ENCODE measurements at places on chromosomes 1 and 21.

GRCh38 chr1:20265250-20265649 lies 25.4 kb upstream of the VWA5B1 start:
- peaks cover 11% of the 10 kb centered on the region for H3K27me3 ChIP-seq
- no peak for DNase-seq
- no peak overlapping the region for H3K27ac ChIP-seq

DNA sequence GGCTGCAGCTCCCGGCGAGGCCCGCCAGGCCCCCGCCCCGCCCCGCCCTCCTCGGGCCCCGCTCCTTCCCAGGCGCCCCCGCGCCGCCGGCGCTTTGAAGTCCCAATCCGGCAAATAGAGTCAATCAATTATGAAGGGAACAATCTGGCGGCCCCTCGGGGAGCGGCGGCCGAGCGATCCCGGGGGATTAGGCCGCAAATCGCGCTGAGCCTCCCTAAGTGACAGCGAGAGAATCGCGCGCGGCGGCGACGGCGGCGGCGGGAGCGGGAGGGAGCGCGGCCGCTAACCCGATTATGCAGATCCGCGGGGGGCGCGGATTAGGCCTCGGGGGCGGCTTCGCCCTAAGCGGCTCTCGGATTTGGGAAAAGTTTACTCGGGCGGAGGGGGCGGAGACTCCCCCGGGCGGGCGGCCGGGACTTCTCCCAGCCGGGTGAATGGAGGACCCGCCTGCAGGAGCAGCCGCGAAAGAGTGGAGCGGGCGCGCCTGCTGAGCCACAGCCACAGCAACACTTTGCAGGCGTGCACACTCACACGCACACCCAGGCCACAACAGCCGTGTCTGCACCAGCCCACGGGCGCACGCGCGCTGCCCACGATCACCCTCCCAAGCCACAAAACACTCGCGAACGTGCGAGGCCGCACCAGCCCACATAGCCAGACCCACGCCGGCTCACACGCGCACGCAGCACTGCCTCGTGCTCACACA lies 23.0 kb upstream of the DMBX1 start:
- DNase-seq: peak; percentile 49
- no peak overlapping the region for H3K27ac ChIP-seq
- peaks cover 32% of the 10 kb centered on the region for H3K27me3 ChIP-seq
- H3K36me3 ChIP-seq: no peaks in the 10 kb centered on the region
- H3K4me1 ChIP-seq: peaks cover 9% of the 10 kb centered on the region

DNA sequence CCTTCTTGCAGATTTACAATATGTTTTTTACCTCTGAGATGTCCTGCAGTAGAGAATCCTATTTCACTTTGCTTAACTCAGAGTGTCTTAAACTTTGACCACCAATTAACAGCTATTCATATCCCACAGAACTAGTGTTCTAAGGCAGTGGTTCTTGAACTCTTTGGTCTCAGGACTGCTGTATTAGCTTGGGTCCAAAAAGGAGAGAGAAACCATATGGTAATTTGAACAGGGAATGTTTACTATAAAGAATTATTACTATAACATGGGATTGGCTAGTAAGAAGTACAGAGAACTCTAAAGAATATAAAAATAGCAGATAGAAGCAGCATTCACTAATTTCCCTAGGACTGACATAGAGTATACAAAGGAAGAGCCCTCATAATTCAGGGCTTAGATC lies 31.6 kb downstream of the FAM177B start:
- peaks cover 2% of the 10 kb centered on the region for H3K36me3 ChIP-seq
- no peak overlapping the region for H3K4me3 ChIP-seq
- DNase-seq: no peak
- no peak overlapping the region for H3K27ac ChIP-seq

DNA sequence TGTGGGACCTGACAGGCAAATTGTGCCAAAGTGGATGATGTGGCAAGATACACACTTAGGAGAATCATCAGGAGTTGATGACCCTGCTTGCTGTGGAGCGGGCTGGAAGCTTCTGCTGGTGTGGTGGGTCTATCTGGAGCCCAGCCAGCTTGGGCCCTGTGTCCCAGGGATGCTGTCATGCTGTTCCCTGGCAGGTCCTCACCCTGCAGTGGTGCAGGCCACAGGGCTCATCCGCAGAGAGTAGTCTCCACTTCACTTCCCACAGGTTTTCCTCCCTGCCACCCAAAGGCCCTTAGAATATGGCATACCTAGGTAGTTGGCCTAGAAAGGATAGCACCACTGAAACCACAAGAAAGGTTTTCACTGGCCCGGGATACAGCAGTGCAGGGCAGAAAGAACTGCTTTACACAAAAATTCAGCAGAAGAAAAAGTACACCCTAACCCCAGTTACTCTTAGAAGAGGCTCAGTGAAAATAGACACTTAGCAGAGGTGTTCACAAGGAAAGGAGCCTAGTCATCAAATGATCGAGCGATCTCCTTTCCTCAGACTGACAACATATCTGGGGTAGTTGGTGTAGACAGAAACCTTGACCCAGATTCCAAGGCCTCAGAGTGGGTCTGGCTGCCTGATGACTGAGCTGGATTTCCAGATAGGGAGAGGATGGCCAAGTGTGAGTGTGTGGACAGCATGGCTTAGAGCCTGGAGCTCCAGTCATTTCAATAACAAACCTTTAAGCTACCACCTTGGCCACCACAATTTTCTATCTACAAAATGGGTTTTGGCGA lies 1.3 kb upstream of the C1orf226 start:
- no peaks in the 10 kb centered on the region for H3K4me1 ChIP-seq
- H3K4me3 ChIP-seq: no peak overlapping the region
- no peaks in the 10 kb centered on the region for H3K36me3 ChIP-seq
- H3K27ac ChIP-seq: no peak overlapping the region
- H3K27me3 ChIP-seq: no peaks in the 10 kb centered on the region

DNA sequence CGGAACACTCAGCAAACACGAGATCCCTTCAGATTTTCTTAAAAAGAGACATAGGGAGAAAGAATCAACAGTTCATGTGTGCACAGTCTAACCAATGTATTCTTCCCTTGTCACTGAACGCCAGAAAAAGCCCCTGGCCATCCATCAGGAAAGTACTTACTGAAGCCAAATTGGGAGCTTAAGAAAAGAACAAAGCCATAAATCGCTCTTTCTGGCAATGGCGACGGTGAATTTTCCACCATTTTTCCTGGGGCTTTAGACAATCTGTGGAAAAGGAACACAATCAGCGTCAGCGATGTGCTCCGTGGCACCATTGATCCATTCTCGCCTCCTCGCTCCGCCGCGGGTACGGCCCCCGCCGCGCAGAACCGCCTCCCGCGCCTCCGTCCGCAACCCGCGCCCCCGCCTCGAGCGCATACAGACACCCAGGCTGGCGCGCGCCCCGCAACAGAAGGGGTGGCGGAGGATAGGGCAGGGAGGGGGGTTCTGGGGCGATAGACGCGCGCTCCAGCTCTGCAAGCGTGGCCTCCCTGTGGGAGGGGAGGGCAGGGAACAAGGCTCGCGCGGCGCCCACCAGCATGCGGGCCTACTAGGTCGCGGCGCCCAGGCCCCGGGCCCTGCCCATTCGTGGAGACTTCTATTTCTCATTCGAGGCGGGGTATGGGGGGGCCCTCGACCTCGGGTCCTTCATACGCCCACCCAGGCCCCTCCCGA lies 440 bp downstream of the PIGP start:
- H3K27me3 ChIP-seq: no peaks in the 10 kb centered on the region
- peaks cover 42% of the 10 kb centered on the region for H3K4me1 ChIP-seq
- peak overlapping the region; percentile 89 for H3K27ac ChIP-seq
- peak; percentile 81 for DNase-seq

DNA sequence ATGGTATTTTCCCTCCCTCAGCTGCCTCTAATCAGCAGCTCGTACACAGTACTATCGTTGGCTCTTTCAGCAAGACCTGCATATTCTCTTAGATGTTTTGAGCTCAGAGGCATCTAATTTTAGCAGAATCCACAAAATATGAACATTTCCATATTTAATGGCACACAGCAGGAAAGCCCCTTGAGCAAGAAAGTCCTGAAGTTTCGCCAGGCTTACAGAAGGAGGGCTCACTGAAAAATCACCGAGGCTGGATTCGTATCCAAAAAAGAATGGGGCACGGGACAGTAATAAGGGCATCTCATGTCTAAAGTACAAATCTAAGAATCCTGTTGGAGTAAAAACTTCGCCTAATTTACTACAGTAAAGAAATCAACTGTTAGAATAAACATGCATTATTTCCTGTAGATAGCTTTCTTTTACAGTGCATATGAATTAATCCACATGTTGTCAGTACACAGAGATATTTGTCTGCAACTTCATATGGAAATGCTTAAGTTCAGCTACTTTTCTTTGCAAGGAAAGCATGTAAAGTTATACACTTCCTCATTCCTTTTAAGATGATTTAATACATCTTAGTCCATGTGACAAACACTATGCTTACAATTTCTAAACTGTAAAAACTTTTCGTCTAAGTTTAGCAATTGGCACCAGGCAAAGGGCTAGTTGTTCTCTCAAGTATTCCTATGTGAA lies 1205.3 kb upstream of the ADGRL4 start:
- no peak overlapping the region for H3K27ac ChIP-seq
- no peak overlapping the region for H3K4me3 ChIP-seq
- no peaks in the 10 kb centered on the region for H3K36me3 ChIP-seq
- H3K27me3 ChIP-seq: no peaks in the 10 kb centered on the region
- no peak for DNase-seq

DNA sequence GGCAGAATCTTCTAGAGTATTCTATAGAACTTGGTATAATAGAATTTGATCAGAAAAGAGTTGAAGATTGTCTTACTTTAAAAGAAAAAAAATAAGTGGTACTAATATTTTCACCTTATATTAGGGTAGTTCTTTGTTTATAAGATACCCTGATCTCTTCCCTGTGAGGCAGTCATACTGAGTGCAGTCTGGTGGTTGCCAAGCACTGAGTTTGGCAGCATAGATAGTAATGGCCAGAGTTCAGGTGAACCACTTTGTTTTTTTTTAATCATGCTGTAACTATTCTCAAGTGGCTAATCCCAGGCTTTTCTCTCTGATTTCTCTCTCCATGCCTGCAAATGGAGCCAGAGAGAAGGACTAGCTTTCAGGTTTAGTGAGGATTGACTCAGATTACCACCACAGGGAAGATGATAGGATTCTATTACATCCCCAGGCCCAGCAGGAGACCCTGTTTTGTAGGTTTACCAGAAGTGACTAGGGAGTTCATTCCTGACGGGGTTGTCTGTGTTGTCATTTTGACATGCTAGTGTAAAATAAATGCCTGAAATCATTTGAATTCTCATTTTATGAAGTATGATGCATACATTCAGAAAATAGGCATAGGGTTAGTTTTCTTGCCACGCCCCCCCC lies 16.7 kb downstream of the KDM1A start:
- peaks cover 7% of the 10 kb centered on the region for H3K36me3 ChIP-seq
- H3K27me3 ChIP-seq: no peaks in the 10 kb centered on the region
- H3K27ac ChIP-seq: no peak overlapping the region
- DNase-seq: no peak
- peaks cover 42% of the 10 kb centered on the region for H3K4me1 ChIP-seq

DNA sequence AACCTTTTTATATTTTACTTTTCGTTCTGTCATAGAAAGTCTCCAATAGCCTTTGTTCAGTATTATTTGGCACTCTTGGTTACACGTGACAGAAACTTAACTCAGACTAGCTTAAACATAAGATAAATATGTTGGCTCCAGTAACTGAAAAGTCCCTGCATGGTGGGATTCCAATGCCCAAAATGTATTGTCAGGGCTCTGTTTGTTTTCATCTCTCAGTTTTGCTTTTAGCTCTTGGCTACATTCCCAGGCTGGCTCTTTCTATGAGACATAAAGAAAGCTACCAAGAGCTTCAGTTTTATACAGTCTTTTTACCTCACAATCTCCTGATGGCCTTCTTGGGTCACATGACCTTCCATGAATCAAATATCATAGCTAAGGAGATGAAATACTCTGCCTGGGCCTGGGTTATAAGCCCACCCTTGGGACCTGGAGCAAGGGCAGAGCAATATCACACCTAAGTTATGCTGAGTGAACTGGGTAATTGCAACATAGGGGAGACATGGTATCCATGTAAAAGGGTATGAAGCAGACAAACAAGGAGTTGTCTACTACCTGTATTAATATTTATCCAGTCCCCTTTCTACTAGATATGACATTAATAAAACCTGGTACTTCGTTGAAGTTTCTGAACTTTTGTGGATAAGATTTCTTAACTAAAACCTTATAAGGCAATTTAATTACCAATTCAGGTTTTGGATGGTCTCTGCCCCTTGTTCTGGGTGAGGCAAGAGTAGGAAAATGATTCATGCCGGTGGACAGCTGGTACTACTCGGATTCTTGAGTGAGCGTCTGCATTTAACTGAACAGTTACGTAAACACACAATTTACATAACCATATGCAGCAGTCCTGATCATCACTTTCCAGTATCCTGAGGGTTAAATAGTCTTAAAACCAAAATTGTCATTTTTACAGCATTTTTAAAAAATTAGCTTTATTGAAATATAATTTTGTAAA lies 442.3 kb downstream of the GPATCH2 start:
- no peaks in the 10 kb centered on the region for H3K27me3 ChIP-seq
- no peak for DNase-seq
- no peaks in the 10 kb centered on the region for H3K4me1 ChIP-seq
- no peak overlapping the region for H3K27ac ChIP-seq

- H3K27ac ChIP-seq: no peak overlapping the region
- H3K4me3 ChIP-seq: no peak overlapping the region
- H3K27me3 ChIP-seq: peaks cover 5% of the 10 kb centered on the region
- H3K36me3 ChIP-seq: no peaks in the 10 kb centered on the region
- DNase-seq: no peak
Measured at GRCh38 chr1:5571438-5571837, 420.8 kb downstream of the NPHP4 start.

DNA sequence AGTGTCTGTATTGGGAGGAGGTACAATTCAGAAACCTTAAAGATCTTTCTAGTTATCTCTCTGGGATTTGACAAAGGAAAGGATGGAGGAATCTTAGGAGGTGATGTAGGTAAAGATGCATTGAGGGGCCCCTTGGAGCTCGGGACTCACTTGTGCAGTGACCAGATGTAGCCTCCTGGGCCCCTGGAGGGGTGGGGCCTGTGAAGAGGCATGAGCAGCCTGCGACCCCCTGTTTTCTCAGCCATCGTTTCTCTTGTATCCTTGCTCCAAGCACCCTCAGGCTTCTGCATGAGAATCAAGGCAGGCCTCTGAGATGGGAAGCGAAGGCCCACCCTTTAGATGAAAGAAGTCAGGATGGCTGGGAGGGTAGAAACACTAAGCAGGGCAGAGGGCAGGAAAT lies 39.6 kb downstream of the LGR6 start:
- no peak overlapping the region for H3K4me3 ChIP-seq
- peaks cover 10% of the 10 kb centered on the region for H3K27me3 ChIP-seq
- no peak for DNase-seq
- H3K27ac ChIP-seq: no peak overlapping the region
- peaks cover 7% of the 10 kb centered on the region for H3K4me1 ChIP-seq
- no peaks in the 10 kb centered on the region for H3K36me3 ChIP-seq
